ENCODE measurements at places on chromosomes 4 and X.

- no peak for DNase-seq
Observed at GRCh38 chr4:39998659-39999345, 21.1 kb upstream of the PDS5A start.

- no peak for DNase-seq
Observed at GRCh38 chr4:176971576-176972115, 178.9 kb upstream of the VEGFC start.

GRCh38 chr4:15416357-15417232 is 11.2 kb upstream of the C1QTNF7 start:
- no peak for DNase-seq

DNA sequence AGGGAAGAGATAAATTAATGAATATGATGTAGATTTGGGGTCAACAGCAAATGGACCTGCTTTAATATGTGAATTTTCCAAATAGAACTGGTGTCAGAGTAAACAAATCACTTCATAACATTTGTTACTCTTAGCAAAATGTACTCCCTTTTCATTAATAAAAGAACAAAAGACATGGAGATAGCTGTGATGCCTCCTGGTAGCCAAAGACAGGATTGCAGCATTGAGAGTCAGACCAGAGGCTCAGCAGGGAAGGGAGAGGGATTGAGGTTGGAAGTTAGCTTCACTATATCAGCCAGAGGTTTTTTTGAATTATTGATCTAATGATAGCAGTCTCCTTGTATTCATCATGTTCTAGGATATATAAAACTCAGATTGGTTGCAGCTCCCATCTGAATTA is 17.4 kb upstream of the RAB40A start:
- DNase-seq: no peak

DNA sequence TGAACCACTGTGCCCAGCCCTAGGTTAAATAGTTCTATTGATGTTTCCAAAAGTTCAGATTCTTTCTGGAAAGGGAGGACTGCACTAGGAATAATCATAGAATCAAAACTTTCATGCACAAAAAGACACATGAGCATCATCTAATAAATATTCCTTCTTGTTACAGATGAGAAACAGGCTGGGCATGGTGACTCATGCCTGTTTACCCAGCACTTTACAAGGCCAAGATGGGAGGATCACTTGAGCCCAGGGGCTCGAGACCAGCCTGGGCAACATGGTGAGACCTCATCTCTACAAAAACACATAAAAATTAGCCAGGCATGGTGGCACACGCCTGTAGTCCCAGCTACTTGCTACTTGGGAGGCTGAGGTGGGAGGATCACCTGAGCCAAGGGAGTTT is 27.7 kb downstream of the LARP7 start:
- DNase-seq: no peak

GRCh38 chr4:16443504-16444088 is 217.3 kb upstream of the TAPT1 start:
- DNase-seq: peak; percentile 17
